ENCODE measurements at places on chromosomes 11 and 22. TPM values are rescaled to one million over a fixed set of nuclear protein-coding genes. Genes with fewer than 3 reads are reported as not detected.

DNA sequence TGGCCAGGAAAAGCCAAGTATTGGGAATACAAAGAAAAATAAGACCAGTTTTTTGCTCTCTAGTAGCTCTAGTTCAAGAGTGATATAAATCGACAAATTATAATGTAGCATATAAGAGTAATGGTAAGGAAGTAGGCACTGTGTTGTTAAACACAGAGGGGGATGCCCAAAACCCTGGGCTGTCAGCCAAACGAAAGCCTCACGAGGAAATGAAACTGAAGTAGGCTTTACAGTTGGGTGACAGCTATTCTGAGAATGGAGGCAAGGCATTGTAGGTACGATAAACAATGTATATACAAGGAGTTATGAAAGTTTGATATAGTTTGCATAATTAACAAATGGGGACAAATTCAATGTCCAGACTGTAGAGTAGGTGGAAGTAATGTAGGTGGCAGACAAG, 176.4 kb downstream of the FAM181B start:
- H3K4me1 ChIP-seq = no peaks in the 10 kb centered on the region
- no peak overlapping the region for H3K27ac ChIP-seq
- no peaks in the 10 kb centered on the region for H3K36me3 ChIP-seq
- H3K27me3 ChIP-seq = no peaks in the 10 kb centered on the region
- no peak overlapping the region for H3K4me3 ChIP-seq
- no peak for DNase-seq

The ADM2 gene
- total RNA-seq = 4.4 TPM

- H3K4me3 ChIP-seq = no peak overlapping the region
- H3K4me1 ChIP-seq = no peaks in the 10 kb centered on the region
- no peak overlapping the region for H3K27ac ChIP-seq
- H3K36me3 ChIP-seq = no peaks in the 10 kb centered on the region
- H3K27me3 ChIP-seq = no peaks in the 10 kb centered on the region
- no peak for DNase-seq
Observed at GRCh38 chr11:105152021-105152512, 12.5 kb upstream of the CARD18 start.

GRCh38 chr11:15828215-15828853, 528.0 kb downstream of the SOX6 start:
- H3K36me3 ChIP-seq = no peaks in the 10 kb centered on the region
- no peak overlapping the region for H3K4me3 ChIP-seq
- no peaks in the 10 kb centered on the region for H3K27me3 ChIP-seq
- no peak overlapping the region for H3K27ac ChIP-seq

- H3K36me3 ChIP-seq = no peaks in the 10 kb centered on the region
- H3K4me1 ChIP-seq = no peaks in the 10 kb centered on the region
- H3K4me3 ChIP-seq = no peak overlapping the region
- H3K27ac ChIP-seq = no peak overlapping the region
- H3K27me3 ChIP-seq = no peaks in the 10 kb centered on the region
- DNase-seq = no peak
Observed at GRCh38 chr22:27791159-27791858, 10.2 kb downstream of the MN1 start.

DNA sequence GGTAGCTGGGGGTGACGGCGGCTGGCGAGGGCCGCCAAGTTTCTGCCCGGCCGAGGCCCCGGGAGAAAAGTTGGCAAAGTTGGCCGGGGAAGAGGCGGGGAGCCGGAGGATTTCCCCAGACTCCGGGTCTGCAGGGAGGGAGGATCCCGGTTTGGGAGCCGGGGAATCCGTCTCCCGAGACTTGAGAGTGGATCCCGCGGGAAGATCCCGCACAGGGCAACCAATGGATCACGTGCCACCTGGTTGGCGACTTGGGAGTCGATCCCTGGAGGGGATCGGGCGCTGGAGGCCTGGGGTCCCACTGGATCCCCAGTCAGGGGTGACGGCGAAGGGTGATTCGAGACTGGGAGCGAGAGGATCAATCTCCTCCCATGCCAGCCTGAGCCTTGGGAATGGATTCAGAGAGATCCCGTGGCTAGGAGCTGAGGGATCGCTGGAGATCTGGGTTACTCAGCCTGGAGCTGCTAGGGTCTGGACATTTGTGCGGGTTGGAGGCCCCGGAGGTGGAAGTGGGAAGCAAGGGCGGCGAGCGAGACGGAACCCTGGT, 394 bp downstream of the KIAA1671 start:
- peaks cover 14% of the 10 kb centered on the region for H3K4me1 ChIP-seq
- no peaks in the 10 kb centered on the region for H3K36me3 ChIP-seq
- H3K4me3 ChIP-seq = peak overlapping the region; percentile 63
- peaks cover 10% of the 10 kb centered on the region for H3K27me3 ChIP-seq
- no peak overlapping the region for H3K27ac ChIP-seq

DNA sequence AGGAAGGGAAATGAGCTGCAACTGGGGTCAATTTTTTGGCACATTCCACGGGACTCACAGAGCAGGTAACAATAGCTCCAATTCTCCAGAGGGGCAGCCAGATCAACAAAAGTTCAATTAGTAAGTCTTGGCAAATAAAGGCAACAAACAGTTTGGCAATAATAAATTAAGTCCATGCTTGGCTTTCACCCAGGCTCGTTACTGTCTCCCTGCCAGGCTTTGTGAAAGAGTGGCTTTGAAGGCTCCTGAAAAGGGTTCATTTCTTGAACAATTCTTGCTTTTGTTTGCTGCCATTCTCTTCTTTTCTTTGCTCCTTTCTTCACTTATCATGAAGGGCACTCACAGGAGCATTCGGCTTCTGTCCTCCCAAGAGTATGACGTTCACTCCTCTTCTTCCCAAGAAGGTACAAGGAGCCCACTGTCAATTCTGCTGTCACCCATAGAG, 123.3 kb downstream of the APIP start:
- no peaks in the 10 kb centered on the region for H3K27me3 ChIP-seq
- no peak for DNase-seq
- H3K36me3 ChIP-seq = no peaks in the 10 kb centered on the region
- no peaks in the 10 kb centered on the region for H3K4me1 ChIP-seq

The GAL gene
- not detected for total RNA-seq

The ZNF214 gene
- total RNA-seq = not detected

The NAV2 gene
- total RNA-seq = 6.2 TPM

- no peak overlapping the region for H3K27ac ChIP-seq
- H3K36me3 ChIP-seq = peaks cover 14% of the 10 kb centered on the region
- no peak for DNase-seq
- no peak overlapping the region for H3K4me3 ChIP-seq
Observed at GRCh38 chr11:6405846-6406245, 13.0 kb downstream of the APBB1 start.

DNA sequence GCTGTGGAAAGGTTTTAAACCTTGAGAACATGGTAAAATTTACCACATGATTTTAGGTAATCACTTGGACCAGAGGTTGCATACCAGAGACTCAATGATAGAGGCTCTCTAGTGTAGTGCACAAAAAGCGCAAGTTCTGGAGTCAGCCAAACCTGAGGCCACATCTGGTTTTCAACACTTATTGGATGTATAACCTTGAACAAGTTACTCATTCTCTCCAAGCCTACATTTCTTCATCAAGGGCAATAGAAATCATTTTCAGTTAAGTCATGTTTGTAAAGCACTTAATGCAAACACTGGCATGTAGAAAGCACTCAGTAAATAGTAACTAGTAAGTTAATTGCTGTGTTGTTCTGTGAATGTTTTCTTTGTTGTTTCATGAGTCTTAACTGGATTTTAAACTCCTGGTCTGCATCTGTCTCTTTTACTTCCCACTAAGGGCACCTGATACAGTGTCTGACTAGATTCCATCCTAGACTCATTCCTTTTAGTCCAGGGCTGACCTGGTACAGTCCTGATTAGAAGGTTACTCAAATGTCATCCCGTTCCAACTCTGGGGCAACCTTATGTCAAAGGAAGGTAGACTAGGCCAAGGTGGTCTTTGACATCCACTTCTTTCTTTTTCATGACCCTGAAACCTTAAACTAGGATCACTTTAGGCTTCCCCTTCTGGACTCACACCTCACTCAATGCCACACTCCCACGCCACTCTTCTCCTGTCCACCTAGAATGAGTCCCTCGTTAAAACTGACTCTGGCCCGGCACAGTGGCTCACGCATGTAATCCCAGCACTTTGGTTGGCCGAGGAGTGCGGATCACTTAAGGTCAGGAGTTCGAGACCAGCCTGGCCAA, 34.5 kb upstream of the EED start:
- no peaks in the 10 kb centered on the region for H3K36me3 ChIP-seq
- H3K4me1 ChIP-seq = no peaks in the 10 kb centered on the region
- H3K4me3 ChIP-seq = no peak overlapping the region
- no peak for DNase-seq
- no peaks in the 10 kb centered on the region for H3K27me3 ChIP-seq

DNA sequence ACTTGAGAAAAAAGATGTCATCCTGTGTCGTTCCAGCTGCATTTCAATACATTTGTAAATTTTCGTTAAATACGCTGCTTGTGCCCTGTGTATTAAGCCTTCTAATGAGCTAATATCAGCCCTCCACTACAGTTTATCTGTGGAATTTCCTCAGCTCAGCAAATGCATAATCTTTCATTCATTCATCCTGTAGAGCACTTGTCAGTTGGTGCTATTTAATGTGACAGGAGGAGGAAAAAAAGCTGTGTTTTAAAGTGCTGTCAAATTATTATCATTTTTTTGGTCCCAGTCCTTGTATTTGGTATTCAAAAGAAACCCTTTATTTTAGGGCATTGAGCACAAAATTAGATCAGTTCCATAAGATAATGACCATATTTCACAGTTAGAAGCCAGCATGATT, 184.7 kb downstream of the FAT3 start:
- no peak overlapping the region for H3K4me3 ChIP-seq
- H3K4me1 ChIP-seq = no peaks in the 10 kb centered on the region
- no peak for DNase-seq
- no peaks in the 10 kb centered on the region for H3K27me3 ChIP-seq
- no peaks in the 10 kb centered on the region for H3K36me3 ChIP-seq
- no peak overlapping the region for H3K27ac ChIP-seq

DNA sequence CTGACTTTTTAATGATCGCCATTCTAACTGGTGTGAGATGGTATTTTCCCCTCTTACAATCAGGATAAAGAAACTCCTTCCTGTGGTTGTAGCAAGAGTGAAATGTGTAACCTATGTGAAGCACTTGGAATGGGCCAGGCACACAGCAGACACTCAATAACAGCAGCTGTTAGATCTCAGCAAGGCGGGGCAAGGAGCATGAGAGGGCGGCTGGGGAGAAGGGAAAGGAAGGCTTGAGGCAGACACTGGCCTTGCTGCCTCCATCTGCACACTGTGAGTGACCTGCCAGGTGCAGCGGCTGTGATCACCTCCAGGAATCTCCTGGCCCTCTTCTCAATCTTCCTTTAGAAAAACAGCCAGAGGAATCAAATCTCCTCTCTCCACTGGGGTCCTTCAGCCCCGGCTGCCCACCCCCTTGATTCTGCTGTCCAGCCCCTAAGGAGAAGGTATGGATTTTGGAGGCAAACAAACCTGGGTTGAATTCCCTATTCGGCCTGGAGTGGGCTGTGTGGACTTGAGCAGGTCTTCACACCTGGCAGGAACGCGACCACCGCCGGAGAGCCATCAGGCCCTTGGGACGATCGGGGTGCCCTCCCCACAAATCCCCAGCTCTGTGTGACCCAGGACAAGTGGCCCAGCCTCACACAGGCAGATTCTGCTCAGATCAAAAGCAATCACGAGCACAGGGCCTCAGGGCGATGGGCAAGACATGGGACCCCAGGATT, 49.0 kb downstream of the RPUSD4 start:
- no peaks in the 10 kb centered on the region for H3K36me3 ChIP-seq

DNA sequence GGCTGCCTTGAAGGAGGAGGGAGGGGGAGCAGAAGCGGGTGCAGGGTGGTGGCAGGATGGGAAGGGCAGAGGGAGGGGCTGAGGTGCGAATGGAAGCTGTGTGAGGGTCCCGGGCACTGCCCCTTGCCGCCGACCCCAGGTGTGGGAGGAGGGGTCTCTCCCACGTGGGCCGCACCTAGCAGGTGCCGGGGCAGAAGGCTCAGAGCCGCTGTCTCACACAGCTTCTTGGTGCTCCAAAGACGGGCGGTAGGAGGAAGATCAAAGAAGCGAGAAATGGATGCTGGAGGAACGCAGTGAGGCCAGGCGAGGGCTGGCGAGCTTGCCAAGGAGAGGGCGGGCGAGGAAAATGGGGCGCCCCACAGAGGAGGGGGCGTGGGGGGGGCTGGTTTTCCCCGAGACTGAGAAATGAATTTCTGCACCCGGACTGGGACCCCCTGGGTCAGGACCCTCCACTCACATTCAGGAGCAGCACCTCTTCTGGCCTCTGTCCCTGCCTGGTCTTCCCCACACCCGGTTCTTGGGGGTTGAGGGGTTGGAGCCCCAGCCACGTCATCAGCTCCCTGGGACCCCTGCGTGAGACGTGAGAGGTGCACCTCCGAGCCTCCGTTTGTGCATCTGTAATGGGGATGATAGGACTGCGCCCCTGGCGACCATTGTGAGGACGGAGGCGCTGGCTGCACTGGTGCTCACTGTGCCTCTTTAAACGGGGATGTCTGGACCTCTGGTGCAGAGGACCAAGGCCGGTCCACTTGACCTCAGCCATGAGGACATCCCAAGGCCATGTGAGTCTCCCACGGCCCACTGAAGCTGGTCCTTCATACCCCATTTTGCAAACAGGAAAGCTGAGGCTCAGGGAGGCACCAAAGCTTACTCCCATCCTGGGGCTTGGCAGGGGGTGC, 16.8 kb downstream of the LSP1 start:
- no peaks in the 10 kb centered on the region for H3K27me3 ChIP-seq
- peaks cover 74% of the 10 kb centered on the region for H3K4me1 ChIP-seq
- no peaks in the 10 kb centered on the region for H3K36me3 ChIP-seq
- H3K4me3 ChIP-seq = no peak overlapping the region
- no peak for DNase-seq
- H3K27ac ChIP-seq = peak overlapping the region; percentile 28

DNA sequence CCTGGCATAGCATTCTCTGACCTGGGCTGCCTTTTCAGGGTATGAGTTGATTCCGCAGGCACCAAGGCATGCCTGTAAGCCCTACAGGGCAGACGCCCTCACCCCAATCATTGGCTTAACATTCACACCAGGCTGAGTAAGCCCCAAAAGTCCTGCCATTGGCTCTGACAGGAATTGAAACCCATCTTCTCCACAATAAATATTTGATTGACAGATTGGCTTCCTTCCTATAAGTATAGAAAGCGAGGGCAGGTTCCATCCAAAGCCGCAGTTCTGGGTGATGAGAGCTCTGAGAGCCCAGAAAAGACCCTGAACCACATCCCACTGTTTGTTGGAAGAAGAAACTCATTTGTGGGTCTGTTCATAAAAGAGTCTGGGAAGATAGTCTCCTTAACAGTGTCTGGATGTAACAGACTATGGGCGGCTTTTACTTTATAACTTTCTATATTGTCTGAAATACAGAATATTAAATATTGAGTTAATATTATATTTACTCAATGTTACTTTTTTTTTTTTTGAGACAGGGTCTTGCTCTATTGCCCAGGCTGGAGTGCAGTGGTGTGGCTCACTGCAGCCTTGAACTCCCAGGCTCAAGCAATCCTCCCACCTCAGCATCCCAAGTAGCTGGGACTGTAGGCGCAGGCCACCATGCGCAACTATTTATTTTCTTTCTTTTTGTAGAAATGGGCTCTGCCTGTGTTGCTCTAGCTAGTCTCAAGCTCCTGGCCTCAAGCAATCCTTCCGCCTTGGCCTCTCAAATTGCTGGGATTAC, 46.8 kb downstream of the FAM83F start:
- no peaks in the 10 kb centered on the region for H3K27me3 ChIP-seq
- H3K4me3 ChIP-seq = no peak overlapping the region
- H3K27ac ChIP-seq = no peak overlapping the region
- peaks cover 16% of the 10 kb centered on the region for H3K4me1 ChIP-seq

GRCh38 chr11:70032470-70032795, 45.7 kb upstream of the ANO1 start:
- H3K4me1 ChIP-seq = no peaks in the 10 kb centered on the region
- no peak overlapping the region for H3K27ac ChIP-seq
- H3K36me3 ChIP-seq = no peaks in the 10 kb centered on the region
- H3K27me3 ChIP-seq = no peaks in the 10 kb centered on the region

All from CD4-positive, alpha-beta memory T cell (primary cell).